ENCODE measurements at places on chromosomes 16 and 17.

DNA sequence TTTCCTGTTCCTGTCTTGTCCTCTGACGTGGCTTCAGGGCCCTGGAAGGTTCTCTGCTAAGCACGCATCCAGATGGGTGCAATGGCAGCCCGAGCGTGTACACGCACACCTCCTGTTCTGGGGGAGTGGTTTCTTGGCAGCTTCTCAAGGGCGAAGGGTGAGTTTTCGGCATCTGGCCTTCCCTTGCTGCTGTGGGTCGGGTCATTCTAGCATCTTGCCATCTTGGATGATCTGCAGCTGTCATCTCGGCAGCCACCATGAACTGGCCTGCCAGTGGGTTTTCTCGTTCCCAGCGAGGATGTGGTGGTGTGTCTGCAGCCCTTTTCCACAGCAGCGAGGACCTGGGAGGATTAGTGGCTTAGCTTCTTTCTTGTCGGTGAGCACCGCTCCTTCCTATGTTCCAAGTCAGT lies 10.6 kb downstream of the MSI2 start:
- no peak for DNase-seq

GRCh38 chr16:70331588-70332358 lies 14.9 kb upstream of the DDX19A start:
- DNase-seq, result no peak

DNA sequence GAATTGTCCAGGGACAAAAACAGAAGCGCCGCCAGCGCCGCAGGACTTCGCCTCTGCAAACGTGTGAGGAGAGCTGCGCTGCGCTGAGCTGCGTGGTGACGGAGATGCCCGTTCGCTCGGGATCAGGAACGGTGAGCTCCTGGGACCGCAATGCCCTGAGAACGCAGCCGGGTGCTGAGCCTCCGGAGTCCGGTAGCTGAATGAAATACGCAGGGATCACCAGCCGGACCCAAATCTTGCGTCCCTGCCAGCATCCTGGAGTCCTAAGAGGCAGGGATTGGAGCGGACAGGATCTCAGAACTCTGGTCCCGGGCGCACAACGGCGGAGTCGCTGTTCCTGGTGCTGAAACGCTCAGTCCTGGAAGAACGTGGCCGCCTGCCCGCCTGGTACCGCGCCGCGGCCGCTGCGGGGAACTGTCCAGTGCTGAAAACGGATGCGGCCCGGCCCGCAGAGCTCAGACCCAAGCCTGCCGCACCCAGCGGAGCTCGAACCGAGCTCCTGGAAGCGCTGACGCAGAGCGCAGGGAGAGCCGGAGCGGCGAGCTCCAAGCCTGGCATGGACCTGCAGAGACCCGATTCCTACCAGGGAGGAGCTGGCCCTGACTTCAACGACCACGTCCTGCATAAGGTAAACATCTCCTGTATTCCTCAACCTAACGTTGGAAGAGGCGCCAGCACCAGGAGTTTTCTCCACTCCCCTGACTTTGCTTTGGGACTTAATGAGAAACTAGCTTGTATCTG lies 41.5 kb downstream of the CD300LF start:
- peak; percentile 38 for DNase-seq

GRCh38 chr16:59053911-59054310 lies 319.8 kb upstream of the GOT2 start:
- DNase-seq, result no peak

DNA sequence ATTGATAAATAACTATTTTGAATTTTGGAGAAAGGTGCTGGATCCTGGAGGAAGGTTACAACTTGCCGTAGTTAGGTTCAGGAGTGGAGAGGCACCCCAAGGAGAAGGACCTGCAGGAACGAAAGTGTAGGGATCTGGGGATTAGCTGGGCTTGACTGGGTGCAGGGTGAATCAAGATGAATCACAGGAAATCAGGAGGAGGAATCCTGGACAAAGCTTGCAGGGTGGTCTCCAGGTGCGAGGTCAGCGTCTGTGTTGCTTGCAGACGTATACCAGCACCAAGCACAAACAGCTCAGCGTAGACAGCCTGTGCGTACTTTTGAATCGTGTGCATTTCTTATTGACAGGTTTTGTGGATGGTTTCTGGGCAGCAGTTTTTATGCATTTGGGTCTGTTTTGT lies 144.3 kb downstream of the MSI2 start:
- DNase-seq, result no peak

GRCh38 chr16:64428463-64429113 lies 693.3 kb downstream of the CDH11 start:
- DNase-seq, result no peak

DNA sequence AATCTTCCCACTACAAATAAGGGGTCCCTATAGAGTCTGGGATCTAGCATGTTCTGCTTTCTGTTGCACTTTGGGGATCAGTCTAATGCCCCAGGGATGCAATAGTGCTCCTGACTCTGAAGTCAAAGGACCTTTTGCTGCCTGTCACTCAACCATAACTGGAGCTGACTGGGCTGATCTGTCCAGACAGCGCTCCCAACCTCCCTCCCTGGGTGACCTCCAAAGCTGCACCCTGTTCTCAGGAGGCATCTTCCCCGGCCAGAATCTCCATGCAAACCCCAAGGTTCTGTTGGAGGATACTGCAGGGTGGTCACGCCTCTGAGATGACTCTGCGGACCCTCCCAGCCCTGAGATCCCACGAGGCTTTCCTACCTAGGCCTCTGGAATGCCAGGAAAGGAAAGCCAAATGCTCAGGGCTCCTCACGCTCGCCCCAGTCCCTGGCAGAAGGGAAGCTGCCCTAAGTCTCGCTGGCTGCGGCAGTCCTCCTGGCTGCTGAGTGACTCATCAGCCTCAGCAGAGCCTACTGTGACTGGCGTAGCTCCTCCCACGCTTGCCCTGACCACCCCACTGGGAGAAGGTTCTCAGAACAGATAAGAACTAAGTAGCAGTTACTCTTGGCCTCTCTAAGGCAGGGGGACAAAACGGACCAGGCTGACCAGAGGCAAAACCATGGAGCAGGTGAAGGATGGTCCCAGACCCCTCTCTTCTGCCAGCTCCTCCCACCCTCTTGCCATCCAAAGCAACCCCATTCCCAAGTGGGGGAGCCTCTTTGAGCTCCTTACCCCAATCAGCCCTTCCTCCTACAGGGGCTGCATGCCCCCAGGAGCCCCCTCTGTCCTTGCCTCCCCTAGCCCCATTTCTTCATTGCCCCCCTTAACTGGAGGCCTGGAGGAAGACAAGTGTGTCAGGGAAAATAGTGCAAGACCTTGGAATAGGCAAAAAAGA lies 124.1 kb upstream of the TNRC6C start:
- DNase-seq, result peak; percentile 31

GRCh38 chr17:80415626-80416137 lies 715 bp downstream of the ENDOV start:
- DNase-seq, result no peak

- no peak for DNase-seq
Observed at GRCh38 chr16:70688246-70688742, 2.4 kb upstream of the MTSS2 start.

DNA sequence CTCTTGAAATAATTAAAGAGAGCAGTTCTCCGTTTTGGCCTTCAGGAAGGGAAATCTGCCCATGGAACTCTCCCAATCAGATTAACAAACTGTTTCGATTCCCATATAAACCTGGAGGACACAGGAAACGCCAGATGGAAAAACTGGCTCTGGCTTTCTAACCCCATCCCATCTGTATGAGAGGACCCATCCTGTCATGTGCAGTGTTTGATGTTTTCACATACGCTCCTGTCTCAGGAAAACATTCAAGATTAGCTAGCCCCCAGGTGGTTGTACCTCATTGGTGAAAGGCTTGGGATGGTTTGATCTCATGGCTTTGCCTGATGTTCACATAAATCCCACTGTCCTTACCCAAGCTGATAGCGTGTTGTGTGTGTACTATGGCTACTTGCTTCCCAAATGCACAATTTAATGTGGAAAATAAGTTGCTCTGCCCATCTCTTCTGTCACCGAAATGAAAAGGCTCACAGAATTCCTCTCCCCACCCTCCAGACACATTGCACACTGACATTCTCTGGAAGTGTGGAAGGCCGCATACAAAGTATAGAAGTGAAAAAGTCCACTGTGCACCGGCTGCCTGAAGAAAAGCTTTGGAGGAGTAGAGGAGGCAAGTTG lies 18.2 kb upstream of the ERN1 start:
- no peak for DNase-seq

GRCh38 chr17:46866325-46866724 lies 14.9 kb downstream of the WNT9B start:
- no peak for DNase-seq

- DNase-seq, result no peak
Observed at GRCh38 chr17:27633312-27634025, 2.5 kb downstream of the LGALS9 start.

GRCh38 chr17:14559264-14560119 lies 258.6 kb downstream of the HS3ST3B1 start:
- DNase-seq, result no peak

- no peak for DNase-seq
Observed at GRCh38 chr16:745739-746138, 4.9 kb upstream of the CIAO3 start.

GRCh38 chr17:17121162-17121561 lies 78.9 kb downstream of the MPRIP start:
- no peak for DNase-seq

DNA sequence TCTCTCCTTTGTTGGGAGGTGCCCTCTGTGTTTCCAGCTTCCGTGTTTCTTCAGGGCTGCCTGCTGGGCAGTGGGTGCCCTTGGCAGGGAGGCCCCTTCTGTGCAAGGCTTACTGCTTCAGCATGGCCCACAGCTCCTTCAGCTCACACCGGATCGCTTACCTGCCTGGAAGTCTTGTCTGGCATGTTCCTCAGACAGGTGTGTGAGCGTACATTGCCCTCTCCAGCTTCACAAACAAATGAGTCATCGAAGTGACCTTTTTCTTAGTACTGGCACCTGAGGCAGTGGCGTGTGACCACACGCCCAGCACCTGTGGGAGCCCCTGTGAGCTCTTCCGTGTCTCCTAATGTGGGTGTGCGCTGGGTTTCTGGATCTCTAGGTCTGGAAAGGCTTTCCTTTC lies 3.5 kb downstream of the RAB40C start:
- DNase-seq, result no peak

GRCh38 chr17:10799407-10799806 lies 4.5 kb downstream of the TMEM238L start:
- DNase-seq, result no peak

- DNase-seq, result no peak
Observed at GRCh38 chr16:57658130-57658877, 9.8 kb upstream of the ADGRG3 start.

- no peak for DNase-seq
Observed at GRCh38 chr16:3113765-3114479, 1.5 kb downstream of the ZNF205 start.

DNA sequence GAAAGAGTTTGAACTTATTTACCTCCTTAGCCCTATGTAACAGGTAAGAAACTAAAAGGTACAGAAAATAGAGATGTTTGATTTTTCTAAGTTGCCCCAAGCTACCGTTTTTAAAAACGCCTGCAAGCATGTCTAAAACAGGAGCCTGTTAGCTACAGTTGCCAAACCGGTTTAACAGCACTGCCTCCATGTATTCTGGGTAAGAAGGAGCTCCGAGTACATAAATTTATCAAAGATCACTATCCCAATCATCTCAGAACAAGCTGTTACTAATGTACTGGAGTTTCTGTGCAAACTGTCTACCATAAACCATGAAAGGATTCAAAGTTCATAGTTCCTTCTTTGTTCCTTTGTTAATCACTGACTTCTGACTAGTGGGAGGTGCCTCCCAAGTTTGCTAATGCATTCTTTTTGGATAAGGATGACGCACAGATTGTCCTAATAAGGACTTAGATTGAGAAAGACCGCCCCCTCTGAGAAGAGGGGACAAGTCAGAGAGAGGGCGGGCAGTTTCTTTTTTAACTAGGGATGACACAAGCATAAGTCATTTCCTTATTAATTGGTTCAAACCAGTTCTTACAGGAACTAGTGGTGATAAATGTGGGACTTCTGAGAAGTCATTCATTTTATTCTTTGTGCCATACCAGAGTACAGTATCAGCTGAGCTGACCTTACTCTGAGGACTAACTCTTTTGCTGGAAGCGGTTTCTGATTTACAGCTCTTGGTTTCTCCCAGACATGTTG lies 55.3 kb downstream of the TUBD1 start:
- peak; percentile 45 for DNase-seq

DNA sequence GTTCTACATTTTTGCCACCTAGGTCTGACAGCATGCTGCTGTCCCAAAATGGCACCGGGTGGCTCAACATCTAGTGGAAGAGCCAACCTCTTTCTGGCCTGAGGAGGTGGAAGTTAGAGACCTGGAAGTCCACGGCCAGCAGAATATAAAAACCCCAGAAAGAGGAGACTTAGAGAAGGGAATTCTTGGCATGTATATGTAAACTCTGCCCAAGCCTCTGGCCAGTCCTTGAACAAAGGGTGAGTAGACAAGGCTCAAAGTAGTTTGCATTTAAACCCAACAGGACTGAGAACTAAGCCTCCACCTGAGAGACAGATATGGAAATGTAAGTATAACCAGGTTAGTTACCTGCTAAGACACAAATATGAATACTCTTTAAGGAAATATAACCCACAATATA lies 210.3 kb downstream of the GRIN2A start:
- DNase-seq, result no peak

- DNase-seq, result no peak
Observed at GRCh38 chr16:50745940-50746339, 4.1 kb downstream of the CYLD start.

DNA sequence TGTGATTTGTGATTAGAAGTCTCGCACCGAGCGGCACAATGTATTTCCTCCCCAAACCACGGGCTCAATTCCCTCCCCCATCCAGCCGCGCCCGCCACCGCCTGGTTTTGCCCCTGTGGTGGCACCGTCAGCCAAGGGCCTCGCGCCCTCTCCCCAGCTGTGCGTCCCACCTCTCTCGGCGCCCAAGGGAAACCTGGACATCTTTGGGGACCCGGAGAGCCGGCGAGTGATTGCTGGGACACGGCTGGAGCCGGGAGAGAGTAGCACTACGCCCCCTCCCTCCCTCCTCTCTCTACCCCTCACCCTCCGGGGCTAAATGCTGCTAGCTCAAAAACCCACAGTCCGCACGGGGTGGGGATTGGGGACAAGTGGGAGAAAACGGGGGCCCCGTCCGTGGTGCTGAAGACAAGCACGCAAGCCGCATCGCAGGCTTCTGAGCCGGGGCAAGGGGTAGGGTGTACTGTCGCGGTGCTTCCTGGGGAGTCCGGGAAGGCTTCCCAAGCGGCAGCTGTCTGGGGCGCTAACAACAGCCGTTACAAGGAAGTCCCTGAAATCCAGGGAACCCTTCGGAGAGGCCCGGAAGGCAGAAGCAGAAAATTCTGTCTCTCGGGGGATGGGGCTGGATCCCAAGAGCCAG lies 1.4 kb downstream of the CBLN1 start:
- DNase-seq, result no peak

GRCh38 chr17:3827124-3827773 lies 18.8 kb downstream of the NCBP3 start:
- peak; percentile 45 for DNase-seq

- DNase-seq, result no peak
Observed at GRCh38 chr16:20410121-20410723, 888 bp downstream of the ACSM5 start.

- DNase-seq, result no peak
Observed at GRCh38 chr17:49985310-49985990, 9.6 kb downstream of the DLX3 start.

GRCh38 chr17:29591146-29591736 lies 1.7 kb upstream of the ANKRD13B start:
- DNase-seq, result no peak

Measured in activated CD4-positive, CD25-positive, alpha-beta regulatory T cell (primary cell).